ENCODE measurements at places on chromosomes 4 and X. TPM values are rescaled to one million over a fixed set of nuclear protein-coding genes. Genes with fewer than 3 reads are reported as not detected.

DNA sequence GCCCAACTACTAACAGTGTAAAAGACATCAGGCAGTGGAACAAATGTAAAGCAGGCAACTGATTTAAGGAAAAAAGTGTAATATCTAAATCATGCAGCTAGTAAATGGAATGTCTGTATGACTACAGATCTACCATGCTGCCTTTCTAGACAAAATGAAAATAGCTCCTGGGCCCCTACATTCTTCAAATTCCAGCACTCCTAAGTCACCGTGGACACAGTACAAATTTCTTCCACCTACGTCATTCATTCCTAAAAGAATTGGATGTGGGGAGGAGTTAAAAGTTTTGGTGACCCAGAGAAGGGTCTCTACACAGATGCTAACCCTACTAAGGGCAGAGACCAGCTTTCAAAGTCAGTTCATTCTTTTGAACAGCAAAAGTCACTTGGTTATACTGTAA lies 137.2 kb upstream of the ARHGEF9 start:
- no peak for DNase-seq
- H3K4me1 ChIP-seq: no peaks in the 10 kb centered on the region
- no peaks in the 10 kb centered on the region for H3K36me3 ChIP-seq
- no peak overlapping the region for H3K27ac ChIP-seq
- H3K4me3 ChIP-seq: no peak overlapping the region
- no peaks in the 10 kb centered on the region for H3K27me3 ChIP-seq

GRCh38 chr4:169099771-169100180 lies 89.7 kb upstream of the CBR4 start:
- no peak overlapping the region for H3K27ac ChIP-seq
- no peaks in the 10 kb centered on the region for H3K27me3 ChIP-seq
- H3K36me3 ChIP-seq: peaks cover 55% of the 10 kb centered on the region
- DNase-seq: no peak
- H3K4me1 ChIP-seq: peaks cover 26% of the 10 kb centered on the region

DNA sequence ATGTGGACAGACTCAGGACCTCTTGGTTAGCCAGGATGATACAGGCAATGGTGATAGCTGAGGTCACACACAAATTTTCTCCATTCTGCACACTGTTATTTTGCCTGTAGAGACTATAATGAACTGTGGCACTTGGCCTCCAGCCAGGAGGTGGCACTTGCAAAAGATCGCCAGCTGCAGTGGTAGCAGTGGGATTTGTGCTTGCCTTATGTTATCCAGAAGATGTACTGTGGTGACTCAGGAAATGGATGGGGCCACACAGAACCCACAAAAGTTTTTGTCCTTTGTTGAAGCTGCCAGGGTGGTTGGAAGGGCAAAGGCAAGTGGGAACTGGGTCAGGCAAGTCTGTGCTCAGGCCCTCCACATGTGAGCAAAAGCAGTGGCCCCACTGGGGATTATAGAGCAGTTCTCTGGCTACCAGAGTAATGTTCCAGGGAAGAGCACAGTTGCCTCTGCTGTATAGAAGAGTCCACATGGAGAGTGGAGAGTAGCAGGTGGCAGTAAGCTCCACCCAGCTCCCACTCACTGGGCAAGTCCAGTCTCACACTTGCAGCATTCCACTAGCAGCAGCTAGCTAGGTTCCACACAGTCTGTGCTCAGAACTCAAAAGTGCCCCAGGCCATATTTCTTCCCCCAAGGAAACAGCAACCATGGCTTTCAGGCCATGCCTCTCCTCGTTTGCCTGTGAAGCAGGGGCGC lies 5.9 kb upstream of the C4orf17 start:
- H3K4me1 ChIP-seq: no peaks in the 10 kb centered on the region
- H3K36me3 ChIP-seq: no peaks in the 10 kb centered on the region
- no peak overlapping the region for H3K4me3 ChIP-seq
- H3K27me3 ChIP-seq: peaks cover 3% of the 10 kb centered on the region
- H3K27ac ChIP-seq: no peak overlapping the region

- H3K27me3 ChIP-seq: no peaks in the 10 kb centered on the region
- H3K4me3 ChIP-seq: no peak overlapping the region
- DNase-seq: no peak
These were observed 62.6 kb downstream of the USO1 start for GRCh38 chr4:75786938-75787337.

- no peak for DNase-seq
- no peak overlapping the region for H3K4me3 ChIP-seq
- H3K36me3 ChIP-seq: no peaks in the 10 kb centered on the region
- H3K27me3 ChIP-seq: peaks cover 3% of the 10 kb centered on the region
These were observed 63.9 kb upstream of the PSAPL1 start for GRCh38 chr4:7498446-7499200.

DNA sequence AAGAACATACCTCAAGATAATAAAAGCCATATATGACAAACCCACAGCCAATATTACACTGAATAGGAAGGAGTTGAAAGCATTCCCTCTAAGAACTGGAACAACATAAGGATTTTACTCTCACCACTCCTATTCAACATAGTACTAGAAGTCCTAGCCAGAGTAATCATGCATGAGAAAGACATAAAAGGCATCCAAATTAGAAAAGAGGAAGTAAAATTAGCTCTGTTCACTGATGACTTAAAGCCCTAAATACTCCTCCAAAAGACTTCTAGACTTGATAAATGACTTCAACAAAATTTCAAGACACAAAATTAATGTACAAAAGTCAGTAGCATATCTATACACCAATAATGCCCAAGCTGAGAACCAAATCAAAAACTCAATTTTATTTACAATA lies 235.7 kb downstream of the NKX6-1 start:
- no peaks in the 10 kb centered on the region for H3K27me3 ChIP-seq
- no peak overlapping the region for H3K27ac ChIP-seq
- H3K36me3 ChIP-seq: no peaks in the 10 kb centered on the region
- H3K4me1 ChIP-seq: no peaks in the 10 kb centered on the region
- no peak for DNase-seq

Gene NAP1L2
- 2.5 TPM for total RNA-seq

Gene ADH1A
- 6.4 TPM for total RNA-seq

Gene LNX1
- 5.3 TPM for total RNA-seq

Gene GPRASP3
- 9.1 TPM for total RNA-seq

Gene ENAM
- 0.41 TPM for total RNA-seq

Data from type B pancreatic cell (in vitro differentiated cells).